GM12878 (cell line): ENCODE measurements at places on chromosomes 13 and 19. TPM values are rescaled to one million over a fixed set of nuclear protein-coding genes. Genes with fewer than 3 reads are reported as not detected.

- H3K27ac ChIP-seq = no peak overlapping the region
- H3K27me3 ChIP-seq = no peaks in the 10 kb centered on the region
- no peaks in the 10 kb centered on the region for H3K36me3 ChIP-seq
- H3K4me1 ChIP-seq = no peaks in the 10 kb centered on the region
- no peak for DNase-seq
Observed at GRCh38 chr13:56561327-56561726, 579.4 kb upstream of the PRR20A start.

- no peaks in the 10 kb centered on the region for H3K27me3 ChIP-seq
- H3K4me3 ChIP-seq = peak overlapping the region; percentile 82
- H3K36me3 ChIP-seq = no peaks in the 10 kb centered on the region
- no peak for DNase-seq
Observed at GRCh38 chr13:20901668-20902437, 693 bp downstream of the XPO4 start.

Gene TNNT1
- not detected in 2 replicates for polyA plus RNA-seq

- no peaks in the 10 kb centered on the region for H3K4me1 ChIP-seq
- H3K27me3 ChIP-seq = no peaks in the 10 kb centered on the region
- no peak overlapping the region for H3K4me3 ChIP-seq
- no peak overlapping the region for H3K27ac ChIP-seq
- DNase-seq = no peak
Observed at GRCh38 chr13:36286006-36286405, 11.6 kb downstream of the CCDC169 start.

GRCh38 chr19:2027361-2027760, 11.8 kb upstream of the BTBD2 start:
- no peaks in the 10 kb centered on the region for H3K27me3 ChIP-seq
- no peak for DNase-seq
- no peak overlapping the region for H3K27ac ChIP-seq
- no peaks in the 10 kb centered on the region; the same call in 1 of the 2 replicates for H3K4me1 ChIP-seq
- no peaks in the 10 kb centered on the region for H3K36me3 ChIP-seq
- no peak overlapping the region for H3K4me3 ChIP-seq

- no peak overlapping the region for H3K4me3 ChIP-seq
- H3K27ac ChIP-seq = no peak overlapping the region
- no peaks in the 10 kb centered on the region for H3K4me1 ChIP-seq
- no peak for DNase-seq
Observed at GRCh38 chr19:27660428-27660827, 1552.5 kb downstream of the UQCRFS1 start.

Gene OR7D2
- not detected in 2 replicates for polyA plus RNA-seq

- H3K27me3 ChIP-seq = no peaks in the 10 kb centered on the region
- no peak overlapping the region for H3K27ac ChIP-seq
- no peaks in the 10 kb centered on the region for H3K4me1 ChIP-seq
- H3K4me3 ChIP-seq = no peak overlapping the region
- H3K36me3 ChIP-seq = no peaks in the 10 kb centered on the region
- no peak for DNase-seq
Observed at GRCh38 chr13:96769874-96770273, 224.4 kb downstream of the OXGR1 start.

Gene PBX4
- polyA plus RNA-seq = 2.1 and 2.7 TPM in 2 replicates

- H3K4me1 ChIP-seq = no peaks in the 10 kb centered on the region; the same call in 1 of the 2 replicates
- no peaks in the 10 kb centered on the region; the same call in none of the 2 replicates for H3K27me3 ChIP-seq
- H3K36me3 ChIP-seq = no peaks in the 10 kb centered on the region
- no peak overlapping the region for H3K4me3 ChIP-seq
Observed at GRCh38 chr19:46269101-46269500, 27.7 kb upstream of the HIF3A start.

DNA sequence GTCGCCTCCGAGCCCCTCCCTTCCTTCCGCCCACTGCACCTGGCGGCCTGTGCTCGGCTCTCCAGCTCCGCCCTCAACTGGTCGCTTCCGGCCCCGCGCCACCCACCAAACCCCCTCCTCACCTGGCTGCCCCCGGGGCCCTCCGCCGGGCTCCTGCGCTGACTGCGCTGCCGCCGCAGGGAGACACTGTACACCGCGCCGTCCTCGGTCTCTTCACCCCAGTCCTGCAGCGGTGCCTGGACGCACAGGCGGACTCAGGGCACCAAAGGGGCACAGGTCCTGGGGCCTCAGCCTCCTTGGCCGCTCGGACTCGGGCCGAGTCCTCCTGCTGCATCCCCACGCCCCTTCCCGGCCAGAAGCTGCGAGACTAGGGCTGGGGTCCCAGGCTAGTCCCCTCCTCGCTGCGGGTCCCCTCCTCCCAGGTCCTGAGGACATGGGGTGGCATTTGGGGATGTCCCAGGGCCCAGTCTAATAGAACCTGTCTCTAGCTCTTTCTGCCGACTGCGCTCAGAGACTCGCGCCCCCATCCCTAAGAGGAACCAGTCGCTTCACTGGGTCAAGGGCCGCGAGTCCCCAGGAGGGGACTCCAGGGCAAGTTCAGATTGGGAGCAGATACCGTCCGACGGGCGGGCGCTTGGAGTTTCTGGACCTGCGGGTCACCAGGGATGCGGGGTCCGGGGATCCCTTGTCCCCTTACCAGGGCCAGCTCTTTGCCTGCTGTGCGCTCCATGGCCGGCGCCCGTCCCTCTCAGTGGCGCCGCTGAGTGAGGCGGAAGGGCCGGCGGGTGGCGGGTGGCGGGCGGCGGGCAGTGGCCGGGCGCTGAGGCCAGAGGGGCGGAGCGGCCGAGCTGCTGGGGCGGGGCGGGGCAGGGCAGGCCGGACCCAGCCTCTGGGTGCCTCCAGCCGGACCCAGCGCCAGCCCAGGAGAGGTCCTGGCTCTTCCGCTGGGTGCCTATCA, at the start of gene RGL3:
RGL3 (minus strand) TSS at position 766 of the 958 bp plus-strand sequence; CDS start at position 730, 36 bp downstream.
- no peak within 1 kb of the TSS for H3K4me3 ChIP-seq
- peaks cover 22% of the 10 kb centered on the region for H3K4me1 ChIP-seq
- no peak within 1 kb of the TSS for H3K27ac ChIP-seq
- no peaks in the 10 kb centered on the region for H3K36me3 ChIP-seq

- DNase-seq = no peak
- H3K27me3 ChIP-seq = no peaks in the 10 kb centered on the region
- no peaks in the 10 kb centered on the region for H3K4me1 ChIP-seq
Observed at GRCh38 chr13:64347664-64348063, 2882.5 kb downstream of the PCDH9 start.

DNA sequence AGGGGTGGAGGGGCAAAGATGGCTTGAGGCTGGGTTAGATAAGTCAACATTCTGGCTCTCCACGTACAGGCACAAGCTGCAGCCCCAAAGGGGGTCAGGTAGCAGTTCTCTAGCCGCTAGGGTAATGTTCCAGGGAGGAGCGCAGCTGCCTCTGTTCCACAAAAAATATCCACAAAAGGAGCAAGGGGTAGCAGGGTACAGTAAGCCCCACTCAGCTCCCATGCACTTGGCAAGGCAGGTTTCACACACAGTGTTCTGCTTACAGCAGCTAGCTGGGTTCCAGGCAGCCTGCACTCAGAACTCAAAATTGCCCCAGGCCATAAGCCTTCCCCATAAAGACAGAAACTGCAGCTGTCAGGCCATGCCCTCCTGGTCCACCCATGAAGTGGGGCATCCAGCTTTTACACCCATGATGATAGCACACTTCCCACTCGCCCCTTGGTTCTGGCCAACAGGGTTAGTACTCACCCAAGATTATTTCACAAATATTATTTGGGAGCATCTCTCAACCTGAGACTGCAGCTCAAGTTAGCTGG, 130.0 kb downstream of the CYSLTR2 start:
- H3K36me3 ChIP-seq = no peaks in the 10 kb centered on the region
- no peak for DNase-seq
- H3K27me3 ChIP-seq = no peaks in the 10 kb centered on the region
- H3K4me1 ChIP-seq = no peaks in the 10 kb centered on the region
- H3K27ac ChIP-seq = no peak overlapping the region

DNA sequence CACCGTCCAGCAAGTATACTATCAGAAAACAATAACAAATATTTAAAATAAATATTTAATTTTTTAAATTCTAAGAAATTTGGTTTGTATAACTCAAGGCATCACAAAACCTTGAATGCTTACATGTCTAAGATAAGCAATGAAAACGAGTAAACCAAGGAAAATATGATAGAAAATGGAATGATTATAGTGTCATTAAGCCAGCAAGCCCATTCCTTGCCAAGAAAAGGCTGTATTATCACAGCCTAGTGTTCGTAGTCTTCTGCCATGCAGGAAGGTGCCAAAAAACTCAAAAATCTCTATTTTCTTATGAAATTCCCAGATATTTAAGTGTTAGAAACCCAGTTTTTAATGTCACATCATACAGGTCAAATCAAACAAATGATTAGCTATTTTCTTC, 136.4 kb downstream of the STOML3 start:
- H3K4me1 ChIP-seq = no peaks in the 10 kb centered on the region
- H3K36me3 ChIP-seq = no peaks in the 10 kb centered on the region
- H3K27ac ChIP-seq = no peak overlapping the region
- DNase-seq = no peak

Gene GFY
- not detected in 2 replicates for polyA plus RNA-seq

GRCh38 chr13:102038787-102039186, 363.1 kb downstream of the FGF14 start:
- H3K27ac ChIP-seq = no peak overlapping the region
- no peaks in the 10 kb centered on the region for H3K27me3 ChIP-seq
- H3K4me1 ChIP-seq = no peaks in the 10 kb centered on the region
- H3K4me3 ChIP-seq = no peak overlapping the region
- no peaks in the 10 kb centered on the region for H3K36me3 ChIP-seq

GRCh38 chr19:4456843-4457653, 546 bp downstream of the UBXN6 start:
- peaks cover 8% of the 10 kb centered on the region for H3K36me3 ChIP-seq
- peak overlapping the region; percentile 61; the same call in 1 of the 2 replicates for H3K27ac ChIP-seq
- no peaks in the 10 kb centered on the region for H3K4me1 ChIP-seq
- H3K4me3 ChIP-seq = peak overlapping the region; percentile 85
- H3K27me3 ChIP-seq = no peaks in the 10 kb centered on the region
- DNase-seq = no peak

Gene ADGRE3
- polyA plus RNA-seq = 0.10 TPM in 1 of 2 replicates, not detected in the other

DNA sequence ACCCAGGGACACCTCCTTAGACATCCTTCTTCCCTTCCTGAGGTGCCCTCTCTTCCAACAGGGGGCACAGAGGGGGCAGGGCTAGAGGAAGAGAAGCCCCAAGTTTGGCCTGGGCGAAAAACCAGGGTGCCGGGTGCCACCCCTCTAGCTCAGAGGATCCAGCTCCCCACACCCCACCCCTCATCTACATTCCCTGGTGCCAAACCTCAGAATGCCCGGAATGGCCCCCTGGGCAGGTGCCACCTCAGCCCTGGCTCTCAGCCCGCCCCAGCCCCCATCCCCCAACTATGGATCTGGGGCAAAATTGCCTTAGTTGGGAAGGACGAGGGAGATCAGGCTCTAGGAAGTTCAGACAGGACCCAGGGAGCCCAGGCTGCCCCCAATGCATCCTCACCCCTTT, 2.0 kb downstream of the CNN1 start:
- DNase-seq = no peak
- no peaks in the 10 kb centered on the region for H3K36me3 ChIP-seq
- no peak overlapping the region for H3K4me3 ChIP-seq
- H3K4me1 ChIP-seq = peaks cover 5% of the 10 kb centered on the region

GRCh38 chr13:38582133-38582532, 104.7 kb upstream of the FREM2 start:
- no peaks in the 10 kb centered on the region for H3K36me3 ChIP-seq
- no peak for DNase-seq
- H3K4me3 ChIP-seq = no peak overlapping the region

Gene GRIK5
- 0.06 and 0.08 TPM in 2 replicates for polyA plus RNA-seq
